Endothelial cell (in vitro differentiated cells): ENCODE measurements at places on chromosomes 5 and 9. TPM values are rescaled to one million over a fixed set of nuclear protein-coding genes. Genes with fewer than 3 reads are reported as not detected.

The FYB1 gene
- 0.31 TPM for total RNA-seq

The FGF10 gene
- total RNA-seq: 0.15 TPM

The SLC36A3 gene
- not detected for total RNA-seq

The TMEM215 gene
- total RNA-seq: 0.18 TPM

The SPAAR gene
- total RNA-seq: 32.0 TPM

The IL3 gene
- not detected for total RNA-seq

The PCDHB3 gene
- total RNA-seq: 6.5 TPM

The FSD1L gene
- 5.6 TPM for total RNA-seq

The C9orf72 gene
- total RNA-seq: 14.7 TPM

The RNF180 gene
- total RNA-seq: 7.8 TPM

The PPP6C gene
- 46.0 TPM for total RNA-seq

The SNCAIP gene
- total RNA-seq: 254 TPM
